ENCODE measurements at places on chromosomes 16 and 17.

GRCh38 chr17:42307362-42307927 is 19.1 kb downstream of the STAT5A start:
- no peak for DNase-seq

DNA sequence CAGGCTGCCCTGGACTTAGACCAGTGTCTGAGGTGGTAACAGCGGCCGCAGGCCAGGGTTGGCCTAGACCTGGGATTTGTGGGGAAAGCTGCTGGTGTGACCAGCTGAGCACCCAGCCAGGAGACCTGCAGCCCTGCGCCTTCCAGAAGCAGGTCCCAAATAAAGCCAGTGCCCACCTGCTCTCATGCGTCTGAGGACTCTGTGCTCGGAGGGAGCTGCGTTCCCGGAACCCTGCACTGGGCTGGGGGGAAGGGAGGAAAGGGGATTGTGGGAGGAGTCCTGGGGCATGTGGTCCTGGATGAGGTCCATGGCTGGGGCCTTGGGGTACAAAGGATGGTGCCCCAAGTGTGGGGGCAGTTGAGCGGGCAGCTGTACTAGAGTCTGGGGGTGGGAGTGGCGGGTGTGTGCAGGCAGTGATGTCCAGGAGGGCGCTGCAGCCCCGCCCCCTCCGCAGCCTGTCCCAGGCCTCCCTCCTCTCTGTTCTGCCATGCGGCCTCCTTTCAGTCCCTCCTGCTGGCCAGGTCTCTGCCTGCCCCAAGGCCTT is 1.8 kb upstream of the NECAB2 start:
- no peak for DNase-seq

- DNase-seq, result no peak
Measured at GRCh38 chr17:6627019-6627418, 13.5 kb downstream of the KIAA0753 start.

DNA sequence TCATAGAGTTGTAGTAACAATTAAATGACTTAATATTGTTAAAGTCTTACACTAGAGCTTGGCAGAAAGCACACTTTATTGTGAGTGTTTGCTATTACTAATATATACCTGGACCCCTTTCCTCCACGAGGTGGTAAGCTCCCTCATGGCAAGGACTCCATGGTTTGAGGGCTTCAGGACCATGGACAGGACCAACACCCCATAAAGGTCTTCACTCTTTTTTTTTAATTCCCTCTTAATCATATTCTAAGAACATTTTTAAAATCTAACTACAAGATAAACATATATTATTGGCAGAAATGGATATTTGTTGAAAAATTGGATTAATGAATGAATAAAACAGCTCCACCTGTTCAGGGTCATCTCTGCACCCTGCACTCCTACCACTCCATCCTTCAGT is 154.5 kb downstream of the CBLN1 start:
- DNase-seq, result peak; percentile 27

GRCh38 chr16:79329166-79329521 is 271.4 kb downstream of the MAF start:
- no peak for DNase-seq

- DNase-seq, result peak; percentile 89
Measured at GRCh38 chr17:80254396-80255251, 6.0 kb upstream of the RNF213 start.

GRCh38 chr17:50797135-50797810 is 30.0 kb upstream of the ANKRD40CL start:
- no peak for DNase-seq

- DNase-seq, result no peak
Measured at GRCh38 chr17:50190603-50191358, 10.7 kb downstream of the COL1A1 start.

DNA sequence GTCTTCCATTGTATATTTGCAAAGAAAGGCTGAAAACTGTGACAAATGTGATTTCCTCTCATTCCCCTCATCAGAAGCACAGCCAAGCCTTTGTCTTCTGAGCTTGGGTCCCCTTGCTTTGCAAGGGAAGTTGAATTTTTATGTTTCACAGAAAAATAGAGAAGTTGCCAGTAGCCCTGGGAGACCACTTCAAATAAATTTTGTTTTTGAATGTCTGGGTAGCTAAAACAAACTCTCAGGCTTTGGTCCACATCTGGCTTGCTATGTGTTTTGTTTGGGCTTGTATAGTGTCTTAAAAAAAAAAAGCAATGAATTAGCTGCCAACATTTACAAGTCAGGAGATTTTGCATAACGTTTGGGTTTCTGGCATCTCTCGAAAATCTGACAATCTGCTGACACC is 24.1 kb downstream of the PIK3R6 start:
- no peak for DNase-seq

DNA sequence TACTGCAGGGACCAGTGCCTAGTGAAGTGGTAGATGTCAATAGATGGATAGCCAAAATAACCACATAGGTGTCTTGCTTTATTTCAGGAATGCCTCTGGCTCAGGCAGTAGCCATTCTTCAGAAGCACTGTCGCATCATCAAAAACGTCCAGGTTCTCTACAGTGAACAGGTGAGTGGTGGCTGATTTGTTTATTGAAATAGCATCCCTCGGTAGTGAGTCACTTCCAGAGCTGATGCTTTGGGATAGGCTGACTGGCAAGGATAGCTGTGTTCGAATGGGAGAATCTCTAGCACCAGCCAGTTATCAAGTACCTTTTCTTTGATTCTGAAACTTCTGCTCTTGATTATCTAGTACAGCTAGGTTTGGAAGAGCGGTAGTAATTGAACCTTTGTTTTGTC is 10.3 kb downstream of the PHAF1 start:
- DNase-seq, result no peak

DNA sequence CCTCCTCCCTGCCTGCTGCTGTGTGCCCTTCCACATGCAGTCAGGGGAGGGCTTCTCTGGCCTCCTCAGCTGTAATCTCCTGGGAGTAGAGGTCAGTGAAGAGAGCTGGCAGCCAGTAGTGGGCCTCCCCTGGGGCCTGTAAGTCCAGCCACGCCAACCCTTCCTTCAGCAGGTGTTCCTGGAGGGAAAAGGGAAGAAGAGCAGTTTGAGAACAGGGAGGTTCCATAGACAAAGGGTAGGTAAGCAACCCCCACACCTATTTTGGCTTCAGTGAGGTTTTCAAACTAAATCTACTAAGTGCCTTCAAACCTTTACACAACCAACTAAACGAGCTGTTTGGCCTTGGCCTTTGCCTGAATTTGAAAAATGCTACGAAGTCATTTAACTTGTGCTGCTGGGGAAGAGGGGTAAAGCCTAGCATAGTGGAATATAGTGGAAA is 14.2 kb downstream of the SNF8 start:
- DNase-seq, result no peak
